Activated CD8-positive, alpha-beta T cell treated with anti-CD3 and anti-CD28 coated beads for 36 hours (primary cell): ENCODE measurements at places on chromosomes 11 and 22. TPM values are rescaled to one million over a fixed set of nuclear protein-coding genes. Genes with fewer than 3 reads are reported as not detected.
A peak's percentile ranks its signal among the peaks of the same experiment; 100 is the strongest.

DNA sequence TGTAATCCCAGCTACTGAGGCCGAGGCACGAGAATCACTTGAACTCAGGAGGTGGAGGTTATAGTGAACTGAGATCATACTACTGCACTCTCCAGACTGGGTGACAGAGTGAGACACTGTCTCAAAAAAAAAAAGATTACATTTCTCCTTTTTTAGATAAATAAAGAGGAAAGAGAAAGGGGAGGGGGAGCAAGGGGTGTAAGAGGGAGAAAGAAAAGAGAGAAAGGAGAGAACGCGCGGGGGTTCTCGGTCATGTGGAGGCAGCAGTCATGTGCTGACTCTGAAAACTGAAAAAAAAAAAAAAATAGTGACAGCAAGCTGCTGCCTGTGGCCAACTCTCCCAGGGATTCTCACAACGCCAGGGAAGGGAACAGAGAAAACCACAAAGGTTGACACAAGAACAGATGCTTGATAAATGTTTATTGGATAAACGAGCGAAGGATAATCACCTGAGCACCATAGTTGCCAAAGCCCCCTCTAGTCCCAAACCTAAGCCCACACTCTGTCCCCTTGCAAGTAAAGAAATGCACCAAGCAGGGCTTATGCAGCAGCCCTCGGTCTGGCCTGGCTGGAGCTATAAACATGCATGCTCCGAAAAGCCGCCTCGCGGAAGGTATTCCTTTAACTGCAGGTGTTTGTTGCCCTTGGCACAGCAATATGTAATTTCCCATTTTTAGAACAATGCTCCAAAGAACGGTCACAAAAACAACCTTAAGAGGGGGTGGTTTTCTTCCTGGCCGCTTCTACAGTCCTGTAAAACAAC, 14.5 kb downstream of the SCGB1A1 start:
- DNase-seq, result no peak

- no peak for DNase-seq
Observed at GRCh38 chr11:45278714-45279113, 7.4 kb downstream of the SYT13 start.

GRCh38 chr11:124586238-124586860, 16.6 kb downstream of the OR8A1 start:
- peak; percentile 68 for DNase-seq

DNA sequence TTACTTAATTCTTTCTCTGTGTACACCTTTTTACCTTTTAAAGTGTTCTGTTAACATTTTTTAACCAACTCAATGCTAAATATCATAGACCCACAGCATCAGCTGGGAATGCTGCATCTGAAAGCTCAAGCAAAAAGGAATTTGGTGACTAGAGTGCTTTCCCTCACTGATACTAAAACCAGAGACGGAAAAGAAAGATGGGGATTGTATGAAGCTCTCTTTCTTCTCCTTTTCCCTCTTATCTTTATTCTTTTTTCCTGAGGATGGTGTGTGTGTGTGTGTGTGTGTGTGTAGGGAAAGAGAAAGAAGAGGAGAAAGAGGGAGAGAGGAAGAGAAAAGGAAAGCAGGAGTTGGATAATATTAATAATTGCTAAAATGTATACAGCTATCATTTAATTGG, 4.1 kb upstream of the SIK2 start:
- DNase-seq, result no peak

DNA sequence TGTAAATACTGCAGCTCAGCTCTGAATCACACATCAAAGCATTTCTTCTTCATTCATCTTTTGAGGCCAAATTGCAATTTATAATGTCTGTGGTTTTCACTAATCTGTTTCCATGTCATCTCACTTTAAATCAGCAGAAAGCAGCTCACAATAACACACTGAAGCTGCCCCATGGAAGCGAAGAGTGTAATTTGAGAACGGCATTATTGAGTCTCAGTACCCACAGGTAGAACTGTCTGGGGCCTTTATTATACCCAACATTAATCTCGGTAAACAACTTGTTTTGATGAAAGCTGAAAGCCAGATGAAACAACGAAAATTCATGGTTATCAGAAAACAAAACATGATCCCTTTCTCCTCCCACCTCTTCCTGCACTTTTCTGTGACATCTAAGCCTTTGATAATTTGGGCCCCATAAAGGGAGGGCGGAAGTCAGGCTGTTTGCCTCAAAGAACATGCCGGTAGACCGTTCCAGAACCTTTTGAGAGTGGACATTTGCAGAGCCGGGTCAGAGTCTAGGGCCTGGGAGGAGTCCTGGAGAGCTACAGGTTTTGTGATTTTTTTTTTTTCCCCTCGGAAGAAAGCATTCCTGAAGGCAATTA, 68.2 kb upstream of the SESN3 start:
- DNase-seq, result no peak

GRCh38 chr11:18540207-18541009, 13.7 kb upstream of the TSG101 start:
- DNase-seq, result no peak

DNA sequence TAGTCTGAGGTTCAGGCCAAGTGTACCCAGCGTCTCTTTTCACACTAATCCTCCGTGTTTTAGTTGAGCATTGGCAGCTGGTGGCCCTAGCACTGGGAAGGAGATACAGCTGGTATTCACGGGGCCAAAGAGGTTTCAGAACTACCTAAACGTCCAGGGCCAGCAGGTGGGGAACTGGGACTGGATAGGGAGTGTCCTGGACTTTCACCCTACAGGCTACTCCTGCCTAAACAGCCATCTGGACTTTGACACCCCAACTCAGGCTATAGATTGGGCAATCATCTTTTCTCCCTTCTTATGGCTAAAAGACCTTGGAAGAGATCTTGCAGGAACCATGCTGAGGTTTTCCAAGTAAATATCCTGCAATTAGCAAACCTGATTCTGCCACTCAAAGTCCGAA, 2.8 kb downstream of the SPON1 start:
- DNase-seq, result no peak

DNA sequence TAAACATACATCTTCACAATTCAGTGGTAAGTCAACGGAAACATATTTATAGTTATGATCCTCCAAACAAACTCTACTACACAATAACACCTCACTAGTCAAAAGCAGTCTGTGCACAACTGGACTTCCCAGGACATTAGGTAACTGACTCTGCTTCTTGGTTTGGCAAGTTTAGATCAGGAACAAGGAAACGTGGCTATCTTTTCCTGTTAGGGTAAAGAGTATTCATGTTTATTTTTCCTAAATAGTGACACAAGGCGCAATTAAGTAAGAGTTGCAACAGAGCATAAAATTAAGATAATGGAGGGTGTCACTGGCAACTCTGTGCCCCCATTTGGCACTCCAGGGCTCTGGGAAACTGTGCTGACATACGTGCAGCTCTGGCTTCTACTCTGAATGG, 70.2 kb upstream of the TP53AIP1 start:
- no peak for DNase-seq

- peak; percentile 44 for DNase-seq
Observed at GRCh38 chr22:20027966-20028854, 7.3 kb downstream of the TANGO2 start.

DNA sequence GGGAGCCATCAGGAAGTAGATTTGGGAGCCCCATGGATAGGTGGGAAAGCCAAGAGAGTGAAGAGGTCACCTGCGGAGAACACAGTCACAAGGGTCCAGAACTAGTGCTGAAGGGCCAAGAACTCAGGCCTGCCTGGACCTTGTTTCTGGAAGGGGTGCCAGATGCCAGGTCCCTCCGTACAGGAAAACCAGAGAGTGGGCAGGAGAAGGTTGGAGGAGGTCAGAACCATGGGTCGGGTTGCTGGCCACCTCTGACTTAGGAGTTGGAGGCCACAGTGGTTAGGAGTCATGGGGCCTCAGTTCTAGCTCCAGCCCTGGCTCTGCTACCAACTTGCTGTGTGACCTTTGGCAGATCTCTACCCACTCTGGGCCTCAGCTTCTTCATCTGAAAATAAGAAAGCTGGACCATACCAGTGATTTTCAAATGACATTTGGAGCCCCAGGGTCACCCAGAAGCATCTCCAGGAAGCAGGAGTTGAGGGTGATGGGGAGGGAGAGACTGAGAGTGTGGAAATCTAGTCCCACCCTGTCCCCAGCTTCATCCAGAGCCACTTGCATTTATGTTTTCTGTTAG, 20.8 kb upstream of the TUB start:
- no peak for DNase-seq

GRCh38 chr22:50613291-50613981, 12.8 kb downstream of the MAPK8IP2 start:
- DNase-seq, result no peak

DNA sequence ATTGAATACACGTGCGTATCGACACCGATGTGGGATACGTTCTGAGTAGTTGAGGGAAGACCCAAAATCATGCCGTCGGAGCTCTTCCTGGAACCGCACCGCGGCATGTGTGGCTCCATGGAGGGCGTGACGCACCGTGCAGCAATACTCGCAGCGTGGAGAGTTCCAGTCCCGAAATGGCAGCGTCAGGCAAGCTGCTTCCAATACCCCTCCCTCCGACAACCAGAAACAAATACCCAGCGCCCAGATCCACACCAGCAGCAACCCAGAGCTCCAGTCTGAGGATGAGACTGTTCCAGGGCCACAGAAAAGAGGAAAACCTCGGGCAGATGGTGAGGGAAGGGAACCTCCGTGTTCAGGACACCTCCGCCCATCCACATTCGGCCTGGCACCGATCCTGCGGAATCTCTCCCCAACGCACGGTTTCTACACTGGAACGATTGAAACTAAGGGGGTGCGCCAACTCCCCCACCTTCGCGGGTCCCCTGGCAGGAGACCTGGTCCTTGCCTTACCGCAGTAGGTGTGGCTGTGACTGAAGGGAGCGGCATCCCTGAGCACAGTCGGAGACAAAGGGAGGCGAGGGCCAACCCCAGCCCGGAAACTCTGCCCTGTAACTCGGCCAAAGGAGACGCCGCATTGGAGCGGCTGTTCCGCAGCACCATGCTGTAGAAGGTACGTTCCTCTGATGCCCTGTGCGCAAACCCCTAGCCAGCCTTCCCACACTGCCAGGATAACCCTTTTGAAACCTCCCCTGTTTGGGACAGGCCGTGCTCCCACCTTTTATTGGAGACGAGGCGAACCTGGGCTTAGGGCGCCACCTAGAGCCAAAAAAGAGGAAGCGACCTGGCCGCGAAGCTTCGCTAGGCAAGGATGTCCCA, 28.2 kb downstream of the DBX1 start:
- peak; percentile 63 for DNase-seq

GRCh38 chr11:122077459-122077858, 38.6 kb downstream of the BLID start:
- no peak for DNase-seq

GRCh38 chr11:69550846-69551245, 69.4 kb downstream of the LINC01488 start:
- no peak for DNase-seq

DNA sequence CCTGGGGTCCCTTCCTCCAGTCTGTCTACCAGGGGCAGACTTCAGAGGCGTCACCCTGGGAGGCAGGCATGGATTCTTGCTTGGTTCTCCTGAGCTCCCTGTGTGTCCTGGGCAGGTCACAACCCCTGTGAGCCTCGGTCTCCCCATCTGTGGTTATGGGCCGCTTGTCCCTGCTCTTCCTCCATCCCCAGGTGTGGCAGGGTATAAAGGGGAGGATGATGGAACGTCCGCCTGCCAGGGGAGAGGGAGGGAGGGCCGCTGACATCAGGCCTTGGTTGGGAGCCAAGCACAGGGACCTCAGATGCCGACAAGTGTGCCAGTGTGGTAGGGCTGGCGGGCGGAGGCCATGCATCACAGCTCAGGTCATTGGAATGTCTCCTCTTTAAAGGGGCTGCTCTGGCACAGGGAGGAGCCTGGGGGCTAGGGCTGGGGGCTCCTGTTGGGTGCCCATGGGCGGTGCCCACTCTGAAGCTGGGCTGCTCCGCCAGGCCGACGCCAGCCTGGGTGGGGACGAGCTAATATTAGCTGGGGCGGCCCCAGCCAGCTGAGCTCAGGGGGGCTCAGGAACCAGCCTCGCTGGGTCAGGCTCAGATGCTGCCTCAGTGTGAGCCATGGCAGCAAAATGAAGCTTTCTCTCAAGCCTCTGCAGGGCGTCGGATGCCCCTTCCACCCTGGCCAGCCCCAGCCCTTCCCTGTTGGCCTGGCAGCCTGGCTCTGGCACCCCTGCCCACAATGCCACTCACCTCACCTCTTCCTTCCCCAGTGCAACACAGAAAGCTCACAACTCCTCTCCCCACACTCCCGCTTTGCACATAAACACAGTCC, 12.8 kb downstream of the KCNC1 start:
- DNase-seq, result no peak

C11orf91 gene
- total RNA-seq, result not detected

RCN1 gene
- 27.7 TPM for total RNA-seq

DEAF1 gene
- 59.1 TPM for total RNA-seq
